RPMI7951 (cell line): ENCODE measurements at places on chromosomes 7 and 10. TPM values are rescaled to one million over a fixed set of nuclear protein-coding genes. Genes with fewer than 3 reads are reported as not detected.
A peak's percentile ranks its signal among the peaks of the same experiment; 100 is the strongest.

GRCh38 chr10:101848408-101848807 is 4.8 kb upstream of the KCNIP2 start:
- DNase-seq, result no peak

GRCh38 chr10:13961097-13961496 is 369.6 kb downstream of the FRMD4A start:
- peak; percentile 99 for DNase-seq

LRIT1 gene
- total RNA-seq, result not detected in 2 replicates

GBX1 gene
- not detected in 2 replicates for total RNA-seq

CALD1 gene
- total RNA-seq, result 209 and 259 TPM in 2 replicates
